Activated CD4-positive, alpha-beta T cell treated with anti-CD3 and anti-CD28 coated beads, Interleukin-2, amount 50 U/mL, for 1 hour (primary cell): ENCODE measurements at places on chromosomes 6 and 20.
A peak's percentile ranks its signal among the peaks of the same experiment; 100 is the strongest.

- DNase-seq: no peak
Measured at GRCh38 chr6:129181001-129181400, 298.1 kb downstream of the LAMA2 start.

GRCh38 chr6:53154794-53155193 is 6.2 kb upstream of the GCM1 start:
- no peak for DNase-seq

GRCh38 chr20:64063389-64064144 is 569 bp downstream of the TCEA2 start:
- DNase-seq: no peak

GRCh38 chr6:106101466-106101865 is 15.3 kb downstream of the PRDM1 start:
- DNase-seq: no peak

DNA sequence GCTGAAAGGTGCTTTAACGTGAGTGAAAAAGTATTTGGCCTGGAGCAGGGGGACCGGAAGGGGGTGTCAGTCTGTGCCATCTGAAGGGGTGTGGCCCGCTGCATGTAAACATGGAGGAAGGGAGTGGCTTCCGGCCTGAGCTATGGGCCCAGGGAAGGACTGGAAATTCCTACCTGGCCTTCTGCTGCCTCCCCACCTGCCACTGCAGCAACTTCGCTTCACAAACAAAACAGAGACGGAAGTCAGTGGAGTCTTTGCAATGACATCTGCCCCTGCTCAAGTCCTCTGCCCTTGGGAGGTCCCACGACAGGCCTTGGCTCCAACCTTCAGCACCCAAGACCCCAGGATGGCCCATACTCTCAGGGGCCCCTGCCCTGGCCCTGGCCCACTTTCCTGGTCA is 28.1 kb upstream of the FOXP4 start:
- no peak for DNase-seq

GRCh38 chr6:33933101-33933500 is 129.3 kb upstream of the MLN start:
- no peak for DNase-seq

DNA sequence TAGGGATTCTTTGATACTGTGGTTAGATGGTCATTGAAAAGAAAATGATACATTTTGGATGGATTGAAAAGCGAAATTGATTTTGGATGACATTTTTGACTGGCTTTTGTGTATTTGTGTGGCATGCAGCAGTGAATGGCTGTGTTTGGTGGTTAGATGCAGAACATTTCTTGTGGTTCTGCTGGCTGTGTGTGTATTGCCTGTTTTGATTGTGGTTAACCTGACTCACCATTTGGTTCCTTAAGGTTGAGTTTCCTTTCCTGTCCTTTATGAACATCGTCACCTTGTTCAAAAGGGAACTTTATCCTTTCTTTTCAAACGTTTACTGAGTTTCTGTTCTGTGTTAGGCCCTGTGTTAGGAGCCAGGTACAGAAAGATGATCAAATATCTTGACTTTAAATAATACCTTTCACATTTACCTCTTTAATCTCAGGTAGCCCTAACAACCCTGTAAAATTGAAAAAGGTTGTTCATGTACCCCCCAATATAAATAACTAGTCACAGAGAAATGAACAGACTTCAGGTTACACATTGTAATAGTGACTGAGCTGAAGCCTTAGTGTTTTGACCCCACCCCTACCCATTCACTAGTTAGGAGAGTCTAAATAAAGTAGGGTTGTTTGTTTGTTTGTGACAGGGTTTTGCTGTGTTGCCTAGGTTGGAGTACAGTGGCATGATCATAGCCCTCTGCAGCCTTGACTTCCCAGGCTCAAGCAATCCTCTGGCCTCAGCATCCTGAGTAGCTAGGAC is 23.8 kb downstream of the ANKS1A start:
- no peak for DNase-seq

GRCh38 chr6:36028088-36028876 is 674 bp downstream of the MAPK14 start:
- DNase-seq: peak; percentile 45

DNA sequence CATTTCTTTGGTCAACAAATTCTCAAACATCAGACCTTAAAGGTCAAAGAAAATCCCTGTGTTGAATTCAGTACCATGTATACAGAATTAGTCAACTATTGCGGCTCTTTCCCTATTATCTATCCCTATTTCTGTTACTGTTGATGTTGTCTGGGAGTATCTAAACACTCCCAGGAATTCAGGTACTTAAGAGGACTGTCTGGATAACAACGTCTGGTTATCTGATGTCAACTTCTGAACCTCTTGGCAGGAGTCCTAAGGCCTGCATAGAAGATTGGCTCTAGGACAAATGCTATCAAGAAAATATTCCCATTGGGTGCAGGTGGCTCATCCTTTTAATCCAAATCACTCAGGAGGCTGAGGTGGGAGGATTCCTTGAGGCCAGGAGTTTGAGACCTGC is 255.6 kb downstream of the KHDC1L start:
- DNase-seq: no peak

DNA sequence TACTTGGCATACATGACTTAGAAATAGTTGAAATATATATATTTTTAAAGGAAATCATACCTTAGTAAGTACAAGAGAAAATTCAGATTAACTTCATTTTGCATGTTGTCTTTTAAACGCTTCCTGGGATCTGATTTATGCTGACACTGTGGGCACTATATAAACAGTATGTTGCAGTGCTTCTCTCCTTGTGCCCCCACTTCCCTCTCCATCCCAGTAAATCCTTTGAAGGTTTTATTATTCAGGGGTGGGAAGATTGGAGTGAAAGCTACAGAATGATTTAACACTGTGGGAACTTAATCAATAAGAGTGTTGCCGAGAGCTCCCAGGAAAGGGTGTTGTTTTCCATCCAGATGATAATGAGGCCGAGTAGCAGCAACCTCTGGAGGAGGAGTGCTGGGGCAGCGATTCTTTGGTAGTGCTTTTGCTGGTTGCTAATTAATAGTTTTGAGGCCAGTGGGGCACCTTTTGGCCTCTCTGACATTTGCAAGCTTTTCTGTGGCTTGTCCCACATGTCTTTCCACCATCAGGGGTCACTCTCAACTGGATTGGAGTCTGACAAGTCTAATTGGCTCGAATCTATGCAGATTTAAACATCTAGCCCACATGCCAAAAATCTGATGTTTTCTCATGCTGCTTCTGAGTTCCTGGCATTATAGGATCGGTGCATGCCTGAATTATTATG is 183.0 kb upstream of the MMS22L start:
- no peak for DNase-seq
